ENCODE measurements at places on chromosomes 7 and 10.
A peak's percentile ranks its signal among the peaks of the same experiment; 100 is the strongest.

DNA sequence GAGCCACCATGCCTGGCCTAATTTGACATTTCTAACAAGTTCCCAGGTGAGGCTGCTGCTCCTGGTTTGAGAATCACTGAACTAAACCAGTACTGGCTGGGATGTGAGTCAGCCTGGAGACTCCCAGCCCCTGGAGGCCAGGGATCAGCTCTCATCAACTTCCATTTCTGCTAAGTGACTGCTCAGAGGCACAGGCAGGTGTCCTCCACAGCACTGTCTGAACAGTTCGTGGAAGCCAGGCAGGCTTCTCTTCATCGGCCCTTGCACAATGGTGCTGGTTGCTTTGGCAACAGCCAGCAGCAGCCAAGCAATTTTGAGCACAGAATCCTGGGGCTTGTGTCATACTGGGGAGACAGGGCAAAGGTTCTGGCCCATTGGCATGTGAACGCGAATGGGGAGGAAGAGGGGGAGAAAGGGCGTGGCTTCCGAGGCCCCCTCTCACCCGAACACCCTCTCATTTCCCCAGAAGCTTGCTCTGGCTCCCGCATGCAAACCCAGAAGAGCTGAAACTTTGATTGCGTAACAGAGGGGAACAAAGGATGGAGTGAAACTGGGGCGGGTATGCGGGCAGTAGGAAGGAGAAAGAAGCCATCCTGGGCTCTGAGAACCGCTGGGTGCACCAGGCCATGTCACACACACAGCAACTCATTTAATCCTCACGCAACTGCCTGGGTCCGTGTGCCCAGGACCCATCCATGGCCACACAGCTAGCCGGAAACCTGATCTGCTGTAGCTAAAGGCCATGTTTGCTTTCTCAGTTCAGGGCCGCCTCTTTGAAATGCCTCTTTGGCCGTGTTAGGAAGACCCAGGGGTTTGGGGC lies 9.0 kb upstream of the POR start:
- DNase-seq: peak; percentile 55

GRCh38 chr7:50156706-50157105 lies 63.7 kb upstream of the ZPBP start:
- DNase-seq: no peak

DNA sequence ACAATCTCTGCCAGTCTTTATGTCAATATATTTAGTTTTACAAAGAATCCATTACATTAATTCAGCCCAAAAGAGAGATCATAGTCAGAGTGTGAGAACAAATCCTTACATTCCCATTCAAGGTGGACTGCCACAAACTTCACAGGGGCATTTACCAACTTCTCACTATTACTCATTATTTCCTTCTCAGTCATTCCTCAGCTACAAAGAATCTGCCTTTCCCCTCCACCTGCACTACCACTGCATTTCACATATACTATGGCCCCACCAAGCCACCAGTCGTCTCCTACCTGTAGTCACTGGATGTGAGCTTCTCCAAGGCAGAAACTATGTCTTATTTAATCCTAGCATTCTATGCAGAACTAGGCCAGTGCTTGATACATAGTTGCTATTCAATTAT lies 94.3 kb downstream of the USP6NL start:
- DNase-seq: no peak

- DNase-seq: no peak
Measured at GRCh38 chr7:113299748-113300147, 181.4 kb upstream of the SMIM30 start.

DNA sequence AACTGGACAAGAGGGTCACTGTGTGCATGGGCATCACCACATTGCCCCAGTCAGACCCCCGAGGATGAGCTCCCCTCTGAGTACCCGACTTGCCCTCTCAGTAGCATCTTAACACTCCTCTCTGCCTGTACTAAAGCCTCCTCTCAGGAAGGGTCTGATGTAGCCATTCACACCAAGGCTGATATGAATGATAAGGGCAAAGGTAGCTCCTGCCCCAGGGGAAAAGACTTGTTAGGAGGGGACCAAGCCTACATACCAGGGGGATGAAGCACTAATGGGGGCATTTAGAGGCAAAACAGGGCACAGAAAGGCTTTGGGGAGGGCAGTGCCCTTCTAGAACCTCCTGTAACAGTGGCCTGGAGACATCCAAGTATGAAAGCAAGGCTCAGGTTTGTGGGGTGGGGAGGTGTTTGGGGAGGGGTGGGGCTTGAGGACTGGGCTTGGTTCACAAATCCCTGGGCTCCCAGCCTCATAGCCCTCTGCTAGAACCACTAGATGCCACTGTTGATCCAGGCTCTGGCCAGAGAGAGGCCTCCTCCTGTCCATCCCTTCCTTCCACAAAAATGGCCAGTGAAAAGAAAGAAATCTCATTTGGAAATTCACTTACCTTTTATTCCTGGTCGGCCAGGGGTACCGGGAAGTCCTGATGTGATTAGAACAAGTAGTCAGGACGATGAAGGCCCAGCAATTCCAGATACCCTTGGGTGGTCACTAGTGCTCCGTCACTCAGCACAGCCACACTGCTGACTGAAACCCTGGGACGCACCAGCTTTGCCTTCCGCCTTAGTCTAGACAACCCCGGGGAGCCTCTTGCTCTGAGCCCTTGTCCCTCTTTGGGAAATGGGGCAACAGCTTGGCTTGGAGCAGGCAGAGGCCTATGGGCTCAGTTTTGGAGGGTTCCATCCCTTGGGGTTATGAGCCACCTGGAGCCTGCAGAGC lies 40.3 kb downstream of the COL17A1 start:
- DNase-seq: peak; percentile 40

- no peak for DNase-seq
Measured at GRCh38 chr10:4658777-4659176, 167.2 kb upstream of the AKR1E2 start.

DNA sequence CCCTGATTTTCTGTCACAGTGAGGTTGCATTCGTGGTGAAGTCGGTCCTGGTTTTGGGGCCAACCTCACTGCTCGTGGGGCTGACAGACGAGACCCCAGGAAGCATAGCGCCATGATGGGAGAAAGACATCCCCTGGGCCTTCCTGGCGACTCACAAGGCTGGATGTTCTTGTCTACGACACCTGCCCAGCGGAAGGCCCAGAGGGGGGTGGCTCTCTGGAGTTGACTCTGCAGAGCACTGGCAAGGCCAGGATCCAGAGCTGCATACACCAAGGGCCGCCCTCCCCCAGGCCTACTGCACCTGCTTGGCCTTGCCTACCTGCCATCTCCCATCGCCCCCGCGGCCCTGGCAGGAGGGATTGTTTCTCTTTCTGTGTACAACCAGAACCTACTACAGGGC lies 608.9 kb downstream of the PTPRN2 start:
- no peak for DNase-seq

- no peak for DNase-seq
Measured at GRCh38 chr10:15306735-15307280, 64.3 kb downstream of the FAM171A1 start.

- no peak for DNase-seq
Measured at GRCh38 chr7:47551668-47552440, 30.1 kb downstream of the TNS3 start.

DNA sequence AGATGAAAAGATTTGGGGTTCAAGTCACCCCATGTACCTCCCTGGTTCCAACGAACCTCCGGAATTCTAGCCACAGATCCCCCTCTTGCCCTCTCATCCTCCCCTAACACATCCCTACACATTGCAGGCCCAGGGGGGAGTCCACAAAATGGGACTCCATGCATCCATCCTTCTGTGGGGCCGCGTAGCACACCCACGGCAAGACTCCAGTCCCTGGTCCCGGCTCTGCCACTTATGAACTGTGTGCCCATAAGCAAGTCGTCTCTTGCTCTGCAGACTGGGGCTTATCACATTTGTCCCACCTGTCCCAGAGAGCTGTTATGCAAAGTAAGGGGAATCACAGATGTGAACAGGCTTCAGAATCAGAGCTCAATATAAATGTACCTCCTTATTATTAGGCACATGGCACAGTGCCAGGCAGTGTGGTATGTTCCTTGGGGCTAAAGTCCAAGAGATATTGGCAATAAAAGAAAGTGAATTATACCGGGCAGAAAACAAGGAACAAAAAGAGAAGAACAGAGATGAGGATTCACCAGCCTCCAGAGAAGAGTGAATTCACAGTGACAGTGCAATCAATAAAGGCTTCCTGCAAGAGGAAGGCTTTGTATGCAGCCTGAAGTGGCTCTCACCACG lies 73.9 kb downstream of the KCNMA1 start:
- no peak for DNase-seq

DNA sequence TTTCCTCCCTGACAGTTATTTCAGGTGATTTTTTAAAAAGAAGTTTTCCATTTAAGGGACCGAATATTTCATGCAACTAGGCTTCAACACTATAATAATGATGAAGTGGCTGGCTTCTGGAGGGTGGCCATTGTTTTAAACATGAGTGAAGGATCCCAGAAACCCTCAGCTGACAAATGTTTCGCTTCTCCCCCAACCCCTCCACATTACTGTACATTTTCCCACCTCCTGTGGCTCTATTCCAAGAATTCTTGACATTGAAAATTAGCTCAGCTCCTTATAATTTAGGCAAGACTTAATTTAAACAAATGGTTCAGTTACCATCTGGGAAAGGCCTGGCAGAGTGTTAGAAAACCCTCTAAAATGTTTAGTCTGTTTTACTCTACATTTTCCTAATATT lies 129.9 kb upstream of the CDCA7L start:
- no peak for DNase-seq

DNA sequence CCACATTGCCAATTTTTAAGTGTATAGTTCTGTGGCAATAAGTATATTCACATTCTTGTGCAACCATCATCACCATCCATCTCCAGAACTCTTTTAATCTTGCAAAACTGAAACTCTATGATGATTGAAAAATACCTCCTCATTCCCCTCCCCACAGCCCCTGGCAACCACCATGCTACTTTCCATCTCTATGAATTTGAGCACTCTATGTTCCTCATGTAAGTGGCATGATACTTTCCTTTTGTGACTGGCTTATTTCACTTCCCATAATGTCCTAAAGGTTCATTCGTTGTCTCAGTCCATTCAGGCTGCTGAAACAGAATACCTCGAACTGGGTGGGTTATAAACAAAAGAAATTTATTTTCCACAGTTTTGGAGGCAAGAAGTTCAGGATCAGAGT lies 23.4 kb upstream of the EGR2 start:
- no peak for DNase-seq

GRCh38 chr7:77771901-77772300 lies 26.3 kb downstream of the TMEM60 start:
- DNase-seq: no peak

GRCh38 chr7:68362745-68363518 lies 1235.3 kb upstream of the AUTS2 start:
- no peak for DNase-seq

GRCh38 chr10:1420661-1421362 lies 316.5 kb downstream of the ADARB2 start:
- peak; percentile 77 for DNase-seq

- no peak for DNase-seq
Measured at GRCh38 chr7:98771941-98772603, 97.7 kb downstream of the TMEM130 start.

DNA sequence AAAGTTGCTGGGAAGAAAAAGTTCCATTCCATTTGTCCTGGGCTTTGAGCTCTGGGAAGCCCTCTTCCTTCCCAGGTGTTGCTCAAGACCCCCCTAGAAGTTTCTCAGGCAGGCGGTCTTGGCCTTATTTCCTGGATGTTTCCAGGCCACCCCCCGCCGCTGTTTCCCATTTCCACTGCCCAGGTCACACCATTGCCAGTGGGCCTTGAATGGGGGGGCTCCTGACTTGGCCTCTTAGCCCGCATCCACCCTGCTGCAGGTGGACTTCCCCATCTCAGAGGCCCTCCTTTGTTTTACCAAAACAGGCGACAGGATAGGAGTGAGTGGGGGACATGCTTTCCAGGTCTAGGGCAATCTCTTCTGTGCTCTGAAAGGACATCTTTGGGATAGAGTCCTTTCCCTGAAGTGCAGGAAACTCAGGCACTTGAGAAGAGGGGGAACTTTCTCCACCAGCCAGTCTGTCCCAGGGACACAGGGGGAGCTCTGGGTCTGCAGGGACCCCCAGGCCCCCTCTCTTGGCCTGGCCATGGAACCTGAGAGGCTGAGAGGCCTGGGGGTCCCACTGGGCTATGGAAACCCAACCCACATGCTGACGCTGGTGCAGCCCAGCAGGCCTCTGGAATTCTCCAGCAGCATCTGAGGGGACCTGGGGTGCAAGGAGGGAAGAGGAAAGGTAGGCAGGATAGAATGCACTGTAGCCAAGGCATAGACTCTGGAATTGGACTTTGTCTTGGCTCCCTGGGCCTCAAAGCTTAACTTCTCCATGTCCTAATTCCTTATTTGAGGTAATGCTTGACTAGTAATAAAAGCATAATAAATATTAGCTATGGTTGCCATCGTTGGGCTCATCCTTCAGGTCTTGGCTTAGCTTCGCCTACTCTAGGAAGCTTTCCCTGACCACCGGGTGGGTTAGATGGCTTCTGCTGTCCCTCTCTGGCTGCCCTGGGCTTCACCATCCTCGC lies 17.6 kb downstream of the NEURL1 start:
- DNase-seq: no peak

- peak; percentile 53 for DNase-seq
Measured at GRCh38 chr10:6200734-6201515, 1.8 kb upstream of the PFKFB3 start.

DNA sequence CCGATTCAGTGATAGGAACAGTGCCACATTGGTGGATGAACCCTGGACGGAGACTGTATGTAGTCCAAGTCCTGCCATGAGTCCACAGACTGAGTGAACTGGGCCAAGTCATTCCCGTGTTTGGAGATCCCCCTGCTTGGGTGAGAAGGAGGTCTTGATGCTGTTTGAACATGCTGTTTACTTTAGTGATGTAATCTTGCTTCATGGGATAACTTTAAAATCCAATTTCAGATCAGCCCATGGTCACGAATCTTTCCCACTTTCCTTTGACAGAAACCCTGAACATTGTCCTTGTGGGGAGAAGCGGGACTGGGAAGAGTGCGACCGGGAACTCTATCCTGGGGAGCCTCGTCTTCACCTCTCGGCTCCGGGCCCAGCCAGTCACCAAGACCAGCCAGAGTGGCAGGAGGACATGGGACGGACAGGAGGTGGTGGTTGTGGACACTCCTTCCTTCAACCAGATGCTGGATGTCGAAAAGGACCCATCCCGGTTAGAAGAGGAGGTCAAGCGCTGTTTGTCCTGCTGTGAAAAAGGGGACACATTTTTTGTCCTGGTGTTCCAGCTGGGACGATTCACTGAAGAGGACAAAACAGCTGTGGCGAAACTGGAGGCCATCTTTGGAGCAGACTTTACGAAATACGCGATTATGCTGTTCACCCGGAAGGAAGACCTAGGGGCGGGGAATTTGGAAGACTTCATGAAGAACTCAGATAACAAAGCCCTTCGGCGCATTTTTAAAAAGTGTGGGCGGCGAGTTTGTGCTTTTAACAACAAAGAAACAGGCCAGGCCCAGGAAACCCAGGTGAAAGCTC lies 26.6 kb downstream of the GIMAP8 start:
- DNase-seq: no peak

DNA sequence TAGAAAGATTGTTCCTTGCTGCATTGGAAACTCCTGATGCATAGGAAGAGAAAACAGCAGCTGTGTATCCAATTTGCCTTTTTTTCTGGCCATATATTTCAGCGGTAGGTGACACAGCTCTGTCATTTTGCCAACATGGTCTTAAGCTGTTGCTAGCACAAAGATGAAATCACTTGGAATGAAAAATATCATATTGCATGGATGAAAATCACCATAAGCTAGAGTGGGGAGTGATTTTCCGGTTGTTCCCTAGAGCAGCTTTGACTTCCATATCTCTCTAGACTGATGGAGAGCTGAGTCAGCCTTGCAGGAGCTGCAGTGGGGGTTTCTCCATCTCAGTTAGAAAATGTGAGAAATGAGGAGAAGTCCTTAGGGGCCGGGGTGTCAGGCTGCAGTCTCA lies 38.3 kb upstream of the BTBD16 start:
- no peak for DNase-seq

- DNase-seq: no peak
Measured at GRCh38 chr7:70706204-70706603, 425.7 kb upstream of the GALNT17 start.
